Omental fat pad (tissue), 4 donors: ENCODE measurements at places on chromosomes 12 and 14. TPM values are rescaled to one million over a fixed set of nuclear protein-coding genes. Genes with fewer than 3 reads are reported as not detected.

- no peak for DNase-seq
Observed at GRCh38 chr12:53795927-53796326, 44.1 kb upstream of the CISTR start.

DNA sequence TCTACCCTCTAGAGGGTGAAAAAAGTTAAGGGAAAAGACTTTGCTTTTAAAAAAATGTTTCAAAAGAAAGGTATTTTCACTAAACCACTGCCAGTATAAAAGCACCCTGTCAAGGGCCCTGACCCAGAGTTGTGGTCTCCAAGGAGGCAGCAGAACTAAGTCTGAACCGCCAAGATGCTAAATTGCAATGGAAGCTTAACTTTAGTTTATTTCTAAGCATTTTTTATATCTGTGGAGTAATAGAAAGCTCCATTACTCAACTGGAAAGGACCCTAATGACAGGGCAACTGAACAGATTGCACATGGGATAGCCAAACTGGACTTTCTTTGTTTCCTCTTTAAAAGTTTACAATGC lies 379.8 kb downstream of the NAV3 start:
- no peak for DNase-seq

The PPP1R1A gene
- total RNA-seq: 158 TPM

- no peak for DNase-seq
Observed at GRCh38 chr12:96404696-96405095, 4.5 kb upstream of the CDK17 start.

The NDRG2 gene
- total RNA-seq: 190 TPM

The DEGS2 gene
- total RNA-seq: not detected

DNA sequence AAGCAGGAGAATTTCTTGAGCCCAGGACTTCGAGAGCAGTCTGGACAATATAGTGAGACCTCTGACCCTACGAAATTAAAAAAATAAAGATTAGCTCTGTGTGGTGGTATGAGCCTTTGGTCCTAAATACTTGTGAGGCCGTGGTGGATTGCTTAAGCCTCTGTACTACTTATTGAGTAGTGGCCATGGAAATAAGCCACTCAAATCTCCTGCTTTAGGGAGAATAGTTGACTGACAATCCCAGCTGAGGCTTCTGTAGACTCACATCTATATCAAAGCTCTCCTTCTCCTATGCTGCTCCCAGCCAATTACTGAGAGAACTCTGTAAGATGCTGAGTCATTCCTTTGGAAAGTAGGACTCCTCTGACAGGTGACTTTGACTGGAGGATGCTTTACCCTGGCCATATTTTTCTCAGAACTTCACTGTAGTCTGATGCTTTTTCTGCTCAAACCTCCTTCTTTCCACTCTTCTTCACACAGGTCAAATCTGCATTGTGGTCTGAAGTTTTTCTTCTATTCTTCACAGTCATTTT lies 420.2 kb downstream of the SLC6A15 start:
- no peak for DNase-seq

DNA sequence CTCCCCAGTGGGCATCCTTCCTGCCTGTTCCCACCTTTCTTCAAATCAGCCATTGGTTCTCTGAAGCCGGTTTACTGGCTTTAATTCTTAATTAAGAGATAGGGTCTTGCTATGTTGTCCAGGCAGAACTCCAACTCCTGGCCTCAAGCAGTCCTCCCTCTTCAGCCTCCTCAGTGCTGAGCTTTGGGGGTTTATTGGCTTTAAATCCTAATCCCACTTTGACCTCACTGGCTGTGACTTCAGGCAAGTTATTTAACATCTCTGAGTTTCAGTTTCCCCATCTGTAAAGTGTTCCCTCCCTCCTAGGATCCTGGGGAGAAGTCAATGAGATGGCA lies 2.1 kb upstream of the TRMT61A start:
- no peak for DNase-seq

GRCh38 chr12:111352296-111352993 lies 16.4 kb downstream of the PHETA1 start:
- no peak for DNase-seq

The ACTN1 gene
- total RNA-seq: 254 TPM

GRCh38 chr12:50107416-50108268 lies 3.8 kb downstream of the GPD1 start:
- no peak for DNase-seq

GRCh38 chr12:121975021-121975420 lies 46.7 kb upstream of the BCL7A start:
- no peak for DNase-seq

The PPM1H gene
- total RNA-seq: 3.0 TPM

DNA sequence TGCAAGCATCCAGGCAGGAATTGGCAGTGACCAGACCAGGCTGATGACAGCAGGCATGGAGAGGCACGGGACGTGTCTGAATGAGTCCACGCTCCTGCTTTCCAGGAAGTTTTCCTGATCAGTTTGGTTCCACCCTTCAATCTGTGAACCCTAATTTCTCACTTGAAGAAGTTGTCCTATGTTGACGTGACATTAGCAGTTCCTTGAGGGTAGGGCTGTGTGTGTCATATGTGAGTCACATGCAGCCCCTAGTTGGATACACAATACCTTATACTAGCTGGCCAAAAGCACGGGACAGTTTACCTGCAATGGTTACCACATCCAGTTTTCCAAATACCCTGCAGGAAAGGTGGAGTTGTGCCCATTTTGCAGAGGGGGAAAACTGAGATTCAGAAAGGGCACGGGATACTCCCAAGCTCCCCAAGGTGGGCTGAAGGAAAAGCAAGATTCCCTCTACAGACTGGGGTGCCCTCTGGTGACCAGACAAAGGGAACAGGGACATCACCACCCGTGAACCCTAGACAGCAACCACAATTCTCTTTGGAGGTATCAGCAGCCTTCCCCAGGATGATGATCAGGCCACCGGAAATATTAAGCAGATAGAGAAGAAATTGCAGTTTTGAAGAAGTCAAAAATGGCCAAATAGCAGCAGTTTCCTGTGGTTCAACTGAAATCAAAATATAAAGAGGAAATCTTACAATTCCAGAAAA lies 194.5 kb downstream of the PHETA1 start:
- no peak for DNase-seq
